ENCODE measurements at places on chromosomes 13 and 19. TPM values are rescaled to one million over a fixed set of nuclear protein-coding genes. Genes with fewer than 3 reads are reported as not detected.

CXCL17 gene
- total RNA-seq: not detected

POU2F2 gene
- 40.8 TPM for total RNA-seq

DNA sequence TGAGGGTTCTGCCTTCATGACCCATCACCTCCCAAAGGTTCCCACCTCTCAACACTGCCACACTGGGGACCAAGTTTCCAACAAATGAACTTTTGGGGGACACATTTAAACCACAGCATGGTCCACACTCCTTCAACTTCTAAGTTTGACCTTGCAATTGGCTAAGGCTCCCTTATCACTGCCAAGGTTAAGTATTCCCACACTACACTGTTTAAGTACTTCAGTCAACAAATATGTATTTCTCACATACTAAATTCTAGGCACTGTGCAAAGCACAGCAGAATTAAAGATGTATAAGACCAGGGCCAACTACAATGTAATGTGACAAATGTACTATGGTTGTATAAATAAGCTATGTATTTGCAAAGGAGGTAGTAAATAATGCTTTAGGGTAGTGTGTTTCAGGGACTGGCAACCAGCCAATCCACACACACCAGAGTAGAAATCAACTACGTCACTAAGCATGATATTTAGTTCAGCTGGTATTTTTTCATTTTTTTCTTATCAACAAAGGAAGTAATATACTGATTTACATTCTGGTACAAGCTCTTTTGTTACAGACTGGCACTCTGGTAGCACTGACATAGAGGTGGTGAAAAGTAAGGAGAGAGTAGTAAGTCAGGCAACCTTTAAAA, 12.2 kb downstream of the NUFIP1 start:
- H3K27ac ChIP-seq: no peak overlapping the region
- H3K4me3 ChIP-seq: no peak overlapping the region
- no peaks in the 10 kb centered on the region for H3K27me3 ChIP-seq
- DNase-seq: no peak
- H3K4me1 ChIP-seq: no peaks in the 10 kb centered on the region

SERTM1 gene
- total RNA-seq: not detected

DNA sequence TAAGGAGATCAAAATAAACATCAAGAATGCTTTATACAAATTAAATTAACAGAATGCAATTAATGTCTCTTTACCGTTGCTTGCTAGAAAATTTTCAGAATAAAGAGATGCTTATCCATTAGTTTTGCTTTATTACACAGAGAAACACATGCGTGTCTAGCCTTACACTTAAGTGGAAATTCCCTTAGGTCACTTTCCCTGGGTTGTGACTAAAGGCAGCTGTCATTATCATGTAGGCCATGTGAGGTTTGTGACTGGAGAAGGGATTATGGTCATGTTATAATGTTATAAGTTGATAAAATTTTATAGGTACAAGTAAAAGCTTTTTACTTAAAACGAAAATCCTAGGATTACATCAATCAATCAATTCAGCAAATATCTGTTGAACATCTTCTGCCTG, 121.0 kb downstream of the KCNRG start:
- H3K4me3 ChIP-seq: no peak overlapping the region
- H3K27me3 ChIP-seq: peaks cover 38% of the 10 kb centered on the region
- DNase-seq: no peak
- H3K27ac ChIP-seq: no peak overlapping the region

IZUMO2 gene
- not detected for total RNA-seq

DNA sequence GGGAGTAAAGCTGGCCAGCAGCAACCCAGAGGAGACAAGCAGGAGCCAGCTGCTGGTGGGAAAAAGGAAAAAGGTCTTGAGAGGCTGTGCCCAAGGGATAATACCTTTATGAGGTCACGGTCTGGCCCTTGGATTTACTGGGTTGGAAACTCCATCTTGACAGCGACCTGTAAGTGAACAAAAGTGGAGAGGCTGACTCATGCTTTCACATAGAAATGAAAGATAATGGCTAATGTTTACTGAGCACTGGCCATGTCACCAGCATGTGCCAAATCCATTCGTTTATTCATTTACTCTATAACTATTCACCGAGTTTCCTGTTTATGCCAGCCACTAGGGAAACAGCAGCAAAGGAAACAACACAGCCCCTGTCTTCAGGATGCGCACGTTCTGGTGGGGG, 4.7 kb downstream of the VRK3 start:
- peaks cover 32% of the 10 kb centered on the region for H3K36me3 ChIP-seq
- no peak overlapping the region for H3K27ac ChIP-seq
- H3K27me3 ChIP-seq: no peaks in the 10 kb centered on the region
- no peak for DNase-seq

GRCh38 chr13:60164234-60164889, 634 bp upstream of the DIAPH3 start:
- H3K36me3 ChIP-seq: no peaks in the 10 kb centered on the region
- DNase-seq: no peak
- H3K4me3 ChIP-seq: peak overlapping the region; percentile 71
- peaks cover 9% of the 10 kb centered on the region for H3K4me1 ChIP-seq

- no peak overlapping the region for H3K4me3 ChIP-seq
- no peaks in the 10 kb centered on the region for H3K36me3 ChIP-seq
- H3K27me3 ChIP-seq: no peaks in the 10 kb centered on the region
- no peak overlapping the region for H3K27ac ChIP-seq
- peaks cover 9% of the 10 kb centered on the region for H3K4me1 ChIP-seq
These were observed 9.3 kb downstream of the GP6 start for GRCh38 chr19:55028757-55029156.

ZNF723 gene
- total RNA-seq: not detected

DNA sequence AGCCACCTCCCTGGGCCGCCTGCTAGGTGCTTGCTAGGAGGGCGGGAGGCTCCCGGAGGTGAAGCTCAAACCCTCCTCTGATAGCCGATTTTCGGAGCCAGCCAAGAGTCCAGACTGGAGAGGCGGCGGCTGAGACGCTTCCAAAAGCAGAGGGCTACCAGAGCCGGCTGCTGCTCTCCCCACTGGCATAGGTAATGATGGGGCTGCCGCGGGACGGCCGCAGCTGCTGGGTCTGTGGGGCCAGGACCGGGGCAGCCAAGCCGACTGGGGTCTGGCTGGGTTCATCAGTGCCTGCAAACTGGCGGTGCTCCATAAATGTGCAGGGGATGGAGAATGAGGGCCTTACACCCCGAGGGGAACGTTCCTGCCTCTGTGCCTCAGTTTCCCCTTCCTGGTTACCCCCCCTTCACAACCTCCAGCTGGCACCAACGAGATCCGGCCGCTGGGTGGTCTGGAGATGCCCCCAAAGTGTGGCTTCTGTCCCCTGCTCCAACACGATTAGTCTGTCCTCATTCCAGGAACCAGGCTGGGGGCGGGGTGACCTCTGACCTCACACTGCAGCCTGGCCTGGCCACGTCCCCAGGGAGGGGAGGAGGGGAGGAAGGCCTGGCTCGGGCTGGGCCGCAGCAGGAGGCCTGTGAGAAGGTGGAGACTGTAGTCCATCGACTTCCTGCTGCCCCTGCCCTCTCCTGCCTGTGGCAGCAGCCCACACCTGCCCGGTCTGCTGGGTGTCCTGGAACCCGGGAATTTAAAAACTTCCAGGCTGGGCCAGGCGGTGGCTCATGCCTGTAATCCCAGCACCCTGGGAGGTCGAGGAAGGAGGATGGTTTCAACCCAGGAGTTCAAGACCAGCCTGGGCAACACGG, 3.8 kb upstream of the WDR18 start:
- H3K36me3 ChIP-seq: no peaks in the 10 kb centered on the region
- no peak for DNase-seq
- no peaks in the 10 kb centered on the region for H3K27me3 ChIP-seq
- H3K4me3 ChIP-seq: no peak overlapping the region
- H3K27ac ChIP-seq: no peak overlapping the region

DNA sequence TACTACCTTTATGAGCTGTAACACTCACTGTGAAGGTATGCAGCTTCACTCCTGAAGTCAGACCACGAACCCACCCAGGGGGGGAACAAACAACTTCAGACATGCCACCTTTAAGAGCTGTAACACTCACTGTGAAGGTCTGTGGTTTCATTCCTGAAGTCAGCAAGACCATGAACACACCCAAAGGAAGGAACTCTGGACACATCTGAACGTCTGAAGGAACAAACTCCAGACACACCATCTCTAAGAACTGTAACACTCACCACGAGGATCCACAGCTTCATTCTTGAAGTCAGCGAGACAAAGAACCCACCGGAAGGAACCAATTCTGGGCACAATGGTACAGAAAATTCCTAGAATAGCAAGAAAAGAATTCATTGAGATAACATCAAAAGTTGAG, 1796.5 kb upstream of the MIR17HG start:
- H3K27ac ChIP-seq: no peak overlapping the region
- no peak for DNase-seq
- no peaks in the 10 kb centered on the region for H3K27me3 ChIP-seq
- H3K4me1 ChIP-seq: no peaks in the 10 kb centered on the region

DNA sequence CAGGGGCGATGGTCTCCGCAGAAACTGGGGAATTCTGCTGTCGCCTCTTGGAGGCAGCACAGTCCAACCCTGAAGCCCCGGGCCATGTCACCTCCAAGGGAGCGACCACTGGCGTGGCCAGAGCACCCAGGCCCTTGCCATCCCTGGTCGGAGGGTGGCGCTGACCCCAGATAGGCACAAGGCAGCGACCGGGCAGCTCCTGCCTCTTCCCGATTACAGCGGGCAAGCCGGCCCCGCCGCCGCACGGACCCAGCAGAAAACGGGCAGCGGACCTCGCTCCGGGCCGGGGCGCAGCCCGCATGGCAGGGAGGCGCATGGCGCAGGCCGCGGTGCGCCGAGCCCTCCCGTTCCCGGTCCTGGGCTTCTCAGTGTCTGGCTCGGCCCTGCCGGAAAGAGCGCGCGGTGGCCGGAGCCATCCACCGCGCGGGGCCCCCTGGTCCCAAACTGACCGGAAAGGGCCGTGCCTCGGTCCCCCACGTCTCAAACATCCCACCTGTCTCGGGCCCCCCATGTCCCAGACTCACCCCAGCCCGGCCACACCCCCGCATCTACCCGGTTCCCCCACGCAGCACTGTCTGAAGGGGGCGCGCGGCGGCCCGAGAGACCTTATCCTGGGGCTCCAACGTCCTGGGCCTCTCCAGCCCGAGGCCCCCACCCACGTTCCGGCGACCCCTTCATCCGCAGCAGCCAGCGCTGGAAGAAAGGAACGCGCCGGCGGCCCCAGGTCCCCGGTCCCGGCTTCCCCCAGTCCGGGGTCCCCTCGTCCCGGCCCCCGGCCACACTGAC, 727 bp downstream of the CERS1 start:
- H3K4me1 ChIP-seq: peaks cover 8% of the 10 kb centered on the region
- H3K4me3 ChIP-seq: no peak overlapping the region
- peaks cover 14% of the 10 kb centered on the region for H3K36me3 ChIP-seq

ZNF439 gene
- 18.4 TPM for total RNA-seq

DNA sequence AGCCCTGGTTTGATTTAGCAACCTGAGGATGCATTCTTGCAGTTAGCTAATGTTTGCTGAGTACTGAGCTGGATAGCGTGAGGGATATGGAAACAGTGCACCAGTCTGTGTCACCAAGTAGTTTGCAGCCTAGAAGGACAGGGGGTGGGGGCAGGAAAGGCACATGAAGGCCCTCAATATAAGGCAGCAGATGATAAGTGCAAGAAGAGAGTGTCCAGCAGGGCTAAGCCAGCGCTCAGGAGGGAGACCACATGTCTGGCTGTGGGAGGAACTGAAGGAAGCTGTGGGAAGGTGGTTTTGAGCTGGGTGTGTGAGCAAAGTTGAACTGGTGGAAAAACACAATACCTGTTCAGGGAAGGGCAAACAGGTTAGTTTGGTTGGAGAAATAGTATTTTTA, 1.7 kb downstream of the CXCL17 start:
- H3K27me3 ChIP-seq: no peaks in the 10 kb centered on the region
- no peak overlapping the region for H3K4me3 ChIP-seq
- H3K36me3 ChIP-seq: no peaks in the 10 kb centered on the region
- H3K27ac ChIP-seq: no peak overlapping the region

- no peaks in the 10 kb centered on the region for H3K36me3 ChIP-seq
- no peak overlapping the region for H3K27ac ChIP-seq
- no peak for DNase-seq
- no peak overlapping the region for H3K4me3 ChIP-seq
These were observed 723.2 kb downstream of the PCDH9 start for GRCh38 chr13:66506979-66507378.

DNA sequence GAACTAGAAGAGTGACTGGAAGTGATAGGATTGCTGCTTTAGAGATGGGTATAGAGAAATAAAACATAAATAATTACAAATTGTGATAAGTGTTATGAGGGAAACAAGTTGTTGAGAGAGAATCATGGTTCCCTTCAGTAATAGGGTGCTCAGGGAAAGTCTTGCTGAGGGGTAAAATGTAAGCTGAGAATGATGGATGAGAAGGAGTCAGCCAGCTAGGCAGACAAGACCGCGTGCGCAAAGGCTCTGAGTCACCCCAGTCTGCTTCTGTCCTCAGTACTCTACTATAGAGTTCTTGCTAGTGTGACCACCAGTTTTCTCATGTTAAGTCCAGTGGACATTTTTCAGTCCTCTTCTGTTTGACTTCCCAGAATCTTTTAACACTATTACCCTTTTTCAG, 39.5 kb downstream of the PCCA start:
- DNase-seq: no peak
- H3K27ac ChIP-seq: no peak overlapping the region
- no peaks in the 10 kb centered on the region for H3K36me3 ChIP-seq
- H3K4me1 ChIP-seq: peaks cover 8% of the 10 kb centered on the region
- no peaks in the 10 kb centered on the region for H3K27me3 ChIP-seq
- H3K4me3 ChIP-seq: no peak overlapping the region

GRCh38 chr13:45162194-45162593, 38.7 kb downstream of the KCTD4 start:
- no peak overlapping the region for H3K27ac ChIP-seq
- no peak for DNase-seq
- H3K36me3 ChIP-seq: peaks cover 7% of the 10 kb centered on the region

- H3K4me3 ChIP-seq: no peak overlapping the region
- H3K4me1 ChIP-seq: no peaks in the 10 kb centered on the region
- no peaks in the 10 kb centered on the region for H3K27me3 ChIP-seq
- H3K27ac ChIP-seq: no peak overlapping the region
These were observed 13.6 kb upstream of the ICAM3 start for GRCh38 chr19:10352764-10353671.

DNA sequence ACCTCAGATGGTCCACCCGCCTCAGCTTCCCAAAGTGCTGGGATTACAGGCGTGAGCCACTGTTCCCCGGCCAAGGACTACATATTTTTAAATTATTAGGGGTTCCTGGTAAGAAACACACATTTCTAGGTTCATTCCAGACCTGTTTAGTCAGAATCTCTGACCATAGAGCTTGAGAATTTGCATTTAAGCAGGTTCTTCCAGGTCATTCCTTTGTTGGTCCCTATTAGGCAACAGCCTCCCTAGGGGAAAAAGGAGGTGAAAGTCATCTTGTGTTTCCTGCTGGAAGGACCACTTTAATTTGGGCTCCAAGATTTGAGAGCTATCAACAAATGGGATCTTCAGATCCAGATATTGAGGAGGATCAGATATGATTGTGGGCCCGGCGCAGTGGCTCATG, 16.3 kb downstream of the S1PR2 start:
- no peaks in the 10 kb centered on the region for H3K36me3 ChIP-seq
- no peaks in the 10 kb centered on the region for H3K27me3 ChIP-seq
- no peak overlapping the region for H3K4me3 ChIP-seq
- H3K27ac ChIP-seq: no peak overlapping the region
- no peak for DNase-seq

CYP4F2 gene
- 0.75 TPM for total RNA-seq
